ENCODE measurements at places on chromosomes 5 and 9. TPM values are rescaled to one million over a fixed set of nuclear protein-coding genes. Genes with fewer than 3 reads are reported as not detected.
A peak's percentile ranks its signal among the peaks of the same experiment; 100 is the strongest.

PCDHA11 gene
- 0.27 TPM for total RNA-seq

NME5 gene
- total RNA-seq: 0.25 TPM

LRRTM2 gene
- not detected for total RNA-seq

FOXD4L4 gene
- total RNA-seq: 0.07 TPM

SLC23A1 gene
- not detected for total RNA-seq

PTGS1 gene
- total RNA-seq: 4.8 TPM

NRARP gene
- not detected for total RNA-seq

PCDHA6 gene
- not detected for total RNA-seq

IL33 gene
- total RNA-seq: 3.9 TPM

DMRT1 gene
- total RNA-seq: 0.15 TPM

DNA sequence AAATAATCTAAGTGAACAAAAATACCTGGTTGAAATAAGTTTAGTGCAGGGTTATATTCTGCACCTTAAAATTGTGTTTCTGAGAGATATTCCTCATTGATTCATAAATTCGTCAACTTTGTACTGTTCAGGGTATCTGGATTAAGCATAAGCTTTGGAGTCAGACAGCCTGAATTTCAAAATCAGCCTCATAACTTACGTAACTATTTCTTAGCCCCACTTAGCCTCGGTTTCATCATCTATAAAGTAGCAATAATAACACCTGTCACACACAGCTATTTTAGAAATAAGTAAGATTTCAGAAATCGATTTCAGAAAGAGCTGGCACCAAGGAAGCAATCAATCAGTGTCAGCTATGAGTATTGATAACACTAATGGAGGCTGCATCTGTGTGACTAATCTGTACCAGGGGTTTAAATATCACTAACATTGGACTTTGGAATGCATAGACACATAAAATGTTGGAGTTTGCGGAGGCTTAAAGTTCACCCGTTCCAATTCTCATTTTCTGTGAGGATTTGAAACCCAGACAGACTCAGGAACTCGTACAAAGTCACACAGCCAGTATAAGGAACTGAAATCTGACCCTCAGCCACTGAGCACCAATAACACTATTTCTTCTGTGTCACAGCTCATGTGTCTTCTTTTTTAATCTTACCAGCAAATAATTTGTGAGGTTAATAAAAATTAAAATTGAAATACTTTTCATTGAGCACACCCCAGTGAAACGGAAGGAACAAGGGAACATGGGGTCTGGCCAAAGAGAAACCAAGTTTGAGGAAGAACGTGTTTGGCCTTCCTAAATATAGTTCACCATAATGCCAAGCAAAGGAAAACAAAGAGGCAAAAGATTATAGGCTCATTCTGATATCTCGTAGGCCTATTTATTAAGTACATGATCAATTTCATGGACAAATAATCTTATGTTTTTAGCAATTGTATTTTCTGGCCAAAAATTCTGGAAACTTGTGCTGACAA is 194.4 kb upstream of the PTGER4 start:
- DNase-seq: no peak

DNA sequence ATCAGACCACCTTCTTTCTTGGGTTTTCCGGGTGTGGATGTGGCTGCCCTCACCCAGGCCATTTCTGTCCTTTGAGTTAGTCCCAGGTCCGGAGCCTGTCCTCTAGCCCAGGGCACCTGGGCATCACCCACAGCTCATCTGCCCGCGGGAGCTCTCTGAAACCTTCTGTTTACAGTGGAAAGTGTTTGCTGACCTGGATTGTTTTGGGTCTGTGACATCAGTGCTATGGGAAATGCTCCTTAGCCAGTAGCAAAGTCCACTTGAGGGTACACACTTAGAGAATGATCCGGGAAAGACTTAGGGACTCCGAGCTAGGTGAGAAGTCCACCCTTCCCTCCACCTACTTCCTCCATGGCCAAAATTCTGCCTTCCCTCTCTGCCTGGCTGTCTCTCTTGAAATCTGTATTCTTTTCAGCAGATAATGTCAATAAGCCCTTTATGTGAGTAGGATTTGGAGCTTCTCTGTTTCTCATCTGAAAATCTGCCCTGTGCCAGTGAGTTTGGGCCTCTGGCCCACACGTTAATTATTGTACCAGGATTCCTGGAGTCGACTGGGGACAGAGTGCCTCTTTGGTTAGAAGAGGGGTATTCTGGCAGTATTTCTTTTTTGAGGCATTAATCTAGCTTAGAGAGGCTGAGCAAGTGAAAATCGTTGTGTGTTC is 19.9 kb downstream of the ABLIM3 start:
- no peak for DNase-seq

DNA sequence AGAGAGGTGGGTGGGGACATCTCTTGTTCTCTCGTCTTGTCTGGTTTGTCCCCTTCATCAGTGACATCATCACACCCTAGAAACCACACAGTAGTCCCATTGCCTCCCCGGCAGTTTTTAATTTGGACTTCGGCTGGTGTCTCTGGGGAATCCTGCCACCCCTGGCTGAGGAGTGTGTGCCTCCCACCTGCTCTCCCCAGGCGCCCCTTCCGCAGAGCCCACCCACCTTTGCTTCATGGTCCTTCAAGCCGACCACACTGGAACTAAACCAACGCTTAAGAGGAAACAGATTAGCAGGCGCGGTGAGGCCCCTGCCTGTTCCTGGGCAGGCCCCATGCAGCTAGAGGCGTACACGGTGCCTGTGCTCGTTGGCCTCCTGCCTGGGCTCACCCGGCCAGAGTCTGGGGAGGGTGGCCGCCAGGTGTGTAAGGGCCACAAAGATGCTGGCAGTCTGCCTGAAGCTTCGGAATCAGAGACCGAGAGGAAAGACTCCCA is 107.6 kb upstream of the SPRY4 start:
- no peak for DNase-seq

GRCh38 chr9:93471124-93471523 is 17.7 kb upstream of the FAM120AOS start:
- no peak for DNase-seq

DNA sequence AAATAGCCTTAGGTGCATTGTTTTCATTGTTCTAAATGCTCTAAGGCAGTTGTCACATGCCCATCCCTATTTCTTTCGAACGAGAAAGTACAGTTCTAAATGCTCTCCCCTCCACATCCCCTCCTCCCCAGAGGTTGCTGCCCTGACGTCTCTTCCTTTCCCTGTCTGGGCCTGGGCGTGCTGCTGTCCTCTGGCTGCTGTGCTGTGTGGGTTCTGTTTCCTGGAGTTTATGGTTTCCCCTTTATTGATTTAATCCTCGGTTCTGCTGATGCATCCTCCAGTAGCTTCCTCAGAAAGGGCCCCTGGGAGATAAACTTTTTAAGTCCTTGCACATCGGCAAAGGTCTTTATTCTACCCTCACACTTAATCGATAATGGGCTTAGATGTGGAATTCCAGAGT is 48.8 kb downstream of the MVB12B start:
- DNase-seq: no peak

GRCh38 chr5:164191240-164191639 is 685.8 kb downstream of the MAT2B start:
- DNase-seq: peak; percentile 8

GRCh38 chr5:109911731-109912130 is 222.0 kb downstream of the MAN2A1 start:
- peak; percentile 31 for DNase-seq

GRCh38 chr5:134649163-134649835 is 714 bp downstream of the SEC24A start:
- DNase-seq: peak; percentile 39

GRCh38 chr9:127505396-127506116 is 54.2 kb downstream of the LRSAM1 start:
- DNase-seq: peak; percentile 55

DNA sequence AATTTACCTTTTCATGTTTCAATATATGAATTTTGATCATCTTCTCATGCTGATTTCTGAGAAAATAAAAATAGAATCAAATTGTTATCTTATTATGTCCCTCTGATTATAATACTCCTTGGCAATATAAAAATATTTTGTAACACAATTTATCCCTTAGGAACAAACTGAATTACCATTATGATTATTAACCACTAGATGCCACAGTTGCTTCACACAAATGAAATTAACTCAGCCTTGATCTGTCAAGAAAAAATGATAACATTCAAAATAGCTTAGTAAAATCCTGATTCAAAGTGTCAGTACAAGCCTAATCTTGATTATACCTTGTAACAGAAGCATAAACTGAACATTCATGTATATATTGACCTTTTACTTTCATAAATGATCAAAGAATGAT is 4.8 kb upstream of the CHSY3 start:
- no peak for DNase-seq

DNA sequence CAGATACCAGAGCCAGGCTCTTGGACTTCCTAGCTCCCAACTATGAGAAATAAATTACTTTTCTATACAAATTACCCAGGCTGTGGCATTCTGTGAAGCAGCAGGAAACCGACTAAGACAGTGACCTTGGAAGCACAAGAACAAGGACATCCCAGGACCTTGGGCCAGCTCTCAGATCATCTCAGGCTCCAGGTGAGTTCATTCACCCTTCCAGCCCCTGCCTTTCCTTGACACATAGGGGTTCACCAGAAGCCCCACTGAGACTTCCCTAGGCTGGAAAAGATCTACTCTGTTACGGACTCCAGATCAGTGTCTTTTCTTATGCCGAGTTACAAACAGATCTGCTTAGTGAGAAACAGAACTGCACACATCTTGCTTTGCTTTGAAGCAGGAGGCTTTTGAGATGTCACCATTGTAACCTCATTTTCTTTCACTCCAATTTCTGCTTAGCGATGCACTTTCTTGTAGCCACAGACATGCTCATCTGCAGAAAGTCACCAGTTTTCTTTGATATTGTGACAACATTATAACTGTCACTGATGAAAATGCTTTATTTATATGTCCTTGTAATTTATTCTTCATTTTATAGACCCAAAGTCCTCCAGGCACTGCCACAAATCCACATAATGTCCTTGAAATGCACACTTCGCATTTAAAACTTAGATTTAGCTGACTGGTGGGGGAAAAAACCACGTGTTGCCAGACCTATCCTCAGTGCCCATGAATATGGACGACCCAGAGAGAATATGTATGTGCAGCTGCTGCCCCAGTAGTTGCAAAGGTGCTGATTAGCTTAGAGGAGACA is 8.1 kb downstream of the CD180 start:
- no peak for DNase-seq

Data from M059J (cell line).